ENCODE measurements at places on chromosomes 2 and 18.
A peak's percentile ranks its signal among the peaks of the same experiment; 100 is the strongest.

DNA sequence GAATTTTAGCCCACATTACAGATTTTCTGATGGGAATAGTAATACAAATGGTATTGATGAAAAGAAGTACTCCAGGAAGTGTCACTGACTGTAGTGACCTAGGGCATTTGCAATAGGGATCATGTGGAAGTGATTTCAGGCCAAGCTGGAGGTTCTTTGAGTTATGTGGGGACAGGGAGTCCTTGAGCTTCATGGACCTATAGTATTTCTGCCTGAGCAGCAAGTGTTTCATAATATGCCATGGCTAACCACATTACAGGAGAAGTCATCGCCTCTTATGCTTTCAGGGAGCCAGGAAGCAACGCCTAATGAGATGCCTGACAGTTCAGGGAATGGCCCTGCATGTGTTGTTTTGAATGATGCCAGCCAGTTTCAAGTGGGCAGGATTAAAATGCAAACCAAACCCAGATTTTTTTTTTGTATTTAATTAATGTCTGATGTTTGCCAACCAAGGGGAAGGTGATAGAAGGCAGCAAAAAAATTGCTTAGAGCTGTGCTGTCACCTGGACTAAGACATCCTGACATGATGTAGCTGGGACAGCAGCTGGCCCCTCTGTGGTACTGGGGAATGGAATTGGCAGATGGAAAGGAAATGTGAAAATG, 109.5 kb downstream of the RAPGEF4 start:
- no peak for DNase-seq

- no peak for DNase-seq
Observed at GRCh38 chr2:237754182-237754581, 44.4 kb upstream of the RBM44 start.

DNA sequence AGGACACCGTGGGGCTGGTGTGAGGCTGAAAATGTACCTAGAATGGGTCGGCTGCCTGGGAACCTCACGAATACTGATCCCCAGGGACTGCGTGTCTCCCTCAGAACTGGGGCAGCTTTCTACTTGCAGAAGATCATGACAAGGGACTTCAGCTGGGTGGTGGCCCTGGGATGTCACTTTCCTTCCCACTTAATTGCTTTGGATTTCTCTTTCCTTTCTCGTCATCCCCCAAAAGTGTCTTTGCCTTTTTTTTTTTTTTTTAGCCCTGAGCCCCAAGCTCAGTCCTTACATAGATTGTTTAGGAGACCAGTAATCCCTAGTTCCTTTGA, 278.9 kb downstream of the GBX2 start:
- no peak for DNase-seq

DNA sequence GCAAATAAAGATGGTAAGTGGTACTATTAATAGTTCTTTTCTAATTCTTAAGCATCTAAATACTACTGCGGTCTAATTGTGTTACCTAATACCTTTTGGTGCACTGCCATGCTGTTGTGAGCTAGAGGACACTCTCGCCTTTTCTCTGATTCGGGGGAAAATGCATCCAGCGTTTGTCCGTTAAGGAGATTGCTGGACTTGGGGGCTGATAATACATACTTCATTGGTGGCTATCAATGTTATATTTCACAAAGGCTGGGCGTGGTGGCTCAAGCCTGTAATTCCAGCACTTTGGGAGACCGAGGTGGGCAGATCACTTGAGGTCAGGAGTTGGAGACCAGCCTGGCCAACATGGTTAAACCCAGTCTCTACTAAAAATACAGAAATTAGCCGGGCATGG, 141.7 kb upstream of the TWIST2 start:
- DNase-seq: no peak

DNA sequence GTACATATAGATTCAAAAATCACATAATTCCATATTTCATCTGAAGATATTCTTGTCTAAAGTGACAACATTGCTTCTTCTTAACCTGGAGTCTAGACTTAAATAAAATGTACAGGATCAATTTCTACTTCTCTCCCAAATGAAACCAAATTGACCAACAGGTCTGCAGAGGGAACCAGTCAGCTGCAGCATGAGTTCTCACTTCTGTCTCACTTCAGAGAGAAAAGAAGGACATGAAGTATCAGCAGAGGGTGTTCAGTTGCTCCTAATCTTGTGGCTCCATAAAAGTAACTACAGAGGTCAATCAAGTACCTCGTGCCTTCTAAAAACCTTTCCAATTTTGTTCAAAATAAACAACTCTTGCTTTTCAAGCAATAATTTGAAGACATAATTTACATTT, 47.2 kb upstream of the MAP2 start:
- no peak for DNase-seq

- DNase-seq: peak; percentile 98
Observed at GRCh38 chr2:230781130-230781797, 68.6 kb downstream of the CAB39 start.

DNA sequence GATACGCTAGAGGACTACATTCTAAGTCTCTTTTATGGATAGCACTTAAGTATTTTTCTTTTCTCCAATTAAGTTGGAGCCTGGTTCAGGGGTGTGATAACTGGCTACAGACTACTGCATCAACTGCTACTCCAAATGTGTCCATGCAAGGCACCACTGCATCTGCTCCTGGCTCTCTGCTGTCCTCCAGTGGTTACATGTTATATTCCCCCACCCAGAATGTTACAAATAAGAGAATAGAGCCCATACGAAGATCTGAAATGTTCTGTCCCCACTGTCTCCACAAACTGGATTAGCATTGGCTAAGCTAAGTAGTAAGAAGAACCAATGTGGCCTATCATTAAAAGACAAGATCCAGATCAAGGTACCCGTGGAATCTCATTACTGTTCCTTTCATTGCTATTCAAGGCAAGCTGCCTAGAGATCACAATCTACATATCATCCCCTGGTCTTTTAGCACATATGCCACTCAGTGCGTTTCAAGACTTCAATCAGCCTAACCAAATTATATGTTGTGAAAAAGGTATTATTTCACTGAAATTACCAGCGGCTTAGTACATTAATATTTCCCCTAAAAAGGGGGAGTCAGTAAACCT, 308.3 kb upstream of the SLC8A1 start:
- DNase-seq: no peak
